ENCODE measurements at places on chromosomes 3 and 15. TPM values are rescaled to one million over a fixed set of nuclear protein-coding genes. Genes with fewer than 3 reads are reported as not detected.

PCSK6 gene
- 6.5 TPM for polyA plus RNA-seq

GREM1 gene
- polyA plus RNA-seq: 0.56 TPM

ZNF501 gene
- polyA plus RNA-seq: 11.6 TPM

EFHB gene
- polyA plus RNA-seq: 7.1 TPM
